Adrenal gland (tissue), 19 donors: ENCODE measurements at places on chromosomes 5 and 9. TPM values are rescaled to one million over a fixed set of nuclear protein-coding genes. Genes with fewer than 3 reads are reported as not detected.

The F2RL2 gene
- total RNA-seq: not detected

The ACTBL2 gene
- not detected for total RNA-seq

The NR4A3 gene
- total RNA-seq: 4.0 TPM

The FREM1 gene
- total RNA-seq: 13.6 TPM

The ORM1 gene
- 2.9 TPM for total RNA-seq

The CTNND2 gene
- 4.2 TPM for total RNA-seq

DNA sequence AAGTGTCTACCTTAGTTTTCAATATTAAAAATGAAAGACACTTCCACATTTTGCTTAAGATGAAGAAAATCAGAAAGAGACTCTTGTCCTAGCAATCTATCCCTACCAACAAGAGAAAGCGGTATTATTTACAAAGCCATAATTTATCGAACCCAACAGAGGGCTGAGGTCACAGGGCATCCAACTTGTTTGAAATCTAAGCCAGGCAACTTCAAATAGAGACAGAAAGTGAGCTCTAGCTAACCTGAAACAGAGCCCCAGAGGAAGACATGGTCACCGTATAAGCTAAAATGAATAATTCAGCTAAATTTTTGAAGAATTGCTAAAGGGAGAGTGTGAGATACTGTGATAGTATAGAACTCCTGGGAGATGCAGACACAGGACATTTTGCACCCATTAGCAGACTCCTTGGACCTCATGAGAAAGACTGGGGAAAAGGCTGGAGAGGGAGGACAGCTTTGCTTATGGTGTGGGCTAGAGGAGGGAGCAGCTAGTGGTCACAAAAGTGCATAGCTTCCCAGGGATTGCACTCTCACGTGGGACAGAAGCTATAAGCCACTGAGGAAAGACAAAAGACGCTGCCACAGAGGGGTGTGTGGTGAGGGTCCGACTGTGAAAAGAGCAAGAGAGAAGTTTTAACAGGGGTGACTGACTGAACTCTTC lies 624.2 kb upstream of the GRIN3A start:
- no peaks in the 10 kb centered on the region for H3K4me1 ChIP-seq
- H3K4me3 ChIP-seq: no peak overlapping the region
- no peak for DNase-seq
- no peaks in the 10 kb centered on the region for H3K27me3 ChIP-seq
- no peak overlapping the region for H3K27ac ChIP-seq

GRCh38 chr5:154646745-154647113 lies 108.4 kb upstream of the LARP1 start:
- peaks cover 4% of the 10 kb centered on the region for H3K4me1 ChIP-seq
- no peak for DNase-seq
- no peak overlapping the region for H3K4me3 ChIP-seq
- H3K27ac ChIP-seq: no peak overlapping the region
- no peaks in the 10 kb centered on the region for H3K27me3 ChIP-seq
- no peaks in the 10 kb centered on the region for H3K36me3 ChIP-seq

DNA sequence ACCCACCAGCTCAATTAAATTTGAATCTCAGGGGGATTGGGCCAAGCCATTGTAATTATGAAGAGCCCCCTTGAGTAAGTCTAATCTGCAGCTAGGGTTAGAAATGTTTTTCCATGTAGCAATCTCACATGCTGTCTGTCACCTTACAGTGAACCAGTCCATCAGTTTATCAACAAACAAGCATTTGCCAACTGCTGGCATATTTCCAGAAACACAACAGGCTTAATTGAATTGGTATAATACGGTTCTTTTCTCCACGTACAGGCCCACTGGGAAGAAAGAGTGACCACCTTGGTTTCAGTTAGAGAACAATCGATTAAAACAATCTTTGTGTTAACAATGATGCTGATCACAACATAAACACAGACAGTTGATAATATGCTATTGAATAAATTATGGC lies 67.4 kb downstream of the NSUN2 start:
- H3K27me3 ChIP-seq: no peaks in the 10 kb centered on the region
- H3K4me1 ChIP-seq: no peaks in the 10 kb centered on the region
- no peaks in the 10 kb centered on the region for H3K36me3 ChIP-seq
- no peak for DNase-seq
- H3K4me3 ChIP-seq: no peak overlapping the region

- no peaks in the 10 kb centered on the region for H3K36me3 ChIP-seq
- no peak overlapping the region for H3K27ac ChIP-seq
- H3K4me1 ChIP-seq: no peaks in the 10 kb centered on the region
- H3K27me3 ChIP-seq: no peaks in the 10 kb centered on the region
These were observed 212.7 kb upstream of the FAM174A start for GRCh38 chr5:100322483-100322882.

- DNase-seq: no peak
- H3K4me3 ChIP-seq: no peak overlapping the region
- H3K36me3 ChIP-seq: no peaks in the 10 kb centered on the region
These were observed 144.3 kb downstream of the MRPS30 start for GRCh38 chr5:44953078-44953477.

GRCh38 chr9:74951725-74952151 lies 974 bp downstream of the C9orf40 start:
- no peaks in the 10 kb centered on the region for H3K4me1 ChIP-seq
- H3K36me3 ChIP-seq: no peaks in the 10 kb centered on the region
- no peak overlapping the region for H3K4me3 ChIP-seq
- H3K27ac ChIP-seq: peak overlapping the region; percentile 97
- DNase-seq: peak; percentile 54

GRCh38 chr5:35316611-35317274 lies 86.5 kb upstream of the PRLR start:
- DNase-seq: no peak
- H3K27ac ChIP-seq: no peak overlapping the region
- H3K36me3 ChIP-seq: no peaks in the 10 kb centered on the region
- H3K4me3 ChIP-seq: no peak overlapping the region
- H3K27me3 ChIP-seq: no peaks in the 10 kb centered on the region

DNA sequence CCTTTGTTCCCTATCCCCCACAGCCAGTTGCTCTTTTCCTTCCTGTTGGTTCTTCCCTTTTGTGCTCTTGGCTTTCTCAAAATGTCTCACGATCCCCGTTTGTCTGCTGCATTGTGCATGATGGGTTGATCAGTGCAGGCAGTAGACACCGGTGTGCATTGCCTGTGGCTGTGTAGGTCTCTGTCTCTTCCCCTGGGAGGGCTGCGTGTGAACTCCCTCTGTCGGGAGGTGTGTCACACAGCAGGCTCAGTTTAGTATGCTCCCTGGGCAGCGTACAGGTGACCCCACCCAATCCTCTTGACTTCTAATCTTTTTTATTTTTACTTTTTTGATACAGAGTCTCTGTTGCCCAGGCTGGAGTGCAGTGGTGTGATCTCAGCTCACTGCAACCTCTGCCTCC lies 265.3 kb downstream of the FSTL4 start:
- no peak overlapping the region for H3K4me3 ChIP-seq
- H3K36me3 ChIP-seq: no peaks in the 10 kb centered on the region
- no peaks in the 10 kb centered on the region for H3K4me1 ChIP-seq
- DNase-seq: no peak
- H3K27me3 ChIP-seq: no peaks in the 10 kb centered on the region

GRCh38 chr9:111728617-111729366 lies 65.9 kb downstream of the SHOC1 start:
- H3K27me3 ChIP-seq: no peaks in the 10 kb centered on the region
- no peak overlapping the region for H3K4me3 ChIP-seq
- DNase-seq: no peak
- no peaks in the 10 kb centered on the region for H3K4me1 ChIP-seq
- H3K36me3 ChIP-seq: no peaks in the 10 kb centered on the region
- H3K27ac ChIP-seq: no peak overlapping the region

- no peak overlapping the region for H3K4me3 ChIP-seq
- no peaks in the 10 kb centered on the region for H3K36me3 ChIP-seq
- no peak overlapping the region for H3K27ac ChIP-seq
These were observed 83.2 kb downstream of the TNC start for GRCh38 chr9:115034801-115035200.

DNA sequence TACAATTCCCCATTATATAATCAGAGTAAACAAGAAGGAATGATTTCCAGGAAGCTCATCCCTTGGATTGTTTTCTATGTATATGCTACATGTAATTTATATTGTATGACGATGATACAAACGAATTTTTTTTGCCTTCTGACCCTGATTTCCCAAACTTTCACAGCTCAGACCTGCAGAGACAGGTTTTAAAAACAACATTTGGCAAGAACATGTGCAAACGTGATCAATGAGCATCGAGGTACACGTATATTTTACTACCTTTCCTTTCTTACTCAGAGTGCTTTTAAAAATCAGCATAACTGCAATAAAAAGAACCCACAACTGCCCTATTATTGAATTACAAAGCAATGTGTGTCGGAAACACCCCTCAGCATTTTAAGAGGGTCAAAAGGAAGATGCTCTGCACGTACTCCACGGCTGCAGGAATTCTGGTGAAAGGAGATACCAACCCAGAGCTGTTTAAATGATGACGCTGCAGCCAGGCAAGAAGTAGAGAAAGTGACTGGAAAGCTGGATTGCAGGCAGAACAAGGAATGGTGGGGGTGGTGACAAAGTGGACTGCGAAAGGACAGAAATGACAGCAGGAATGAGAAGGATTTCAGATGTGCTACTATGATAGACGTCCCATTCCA lies 533.5 kb downstream of the RAB3C start:
- no peaks in the 10 kb centered on the region for H3K4me1 ChIP-seq
- no peaks in the 10 kb centered on the region for H3K36me3 ChIP-seq
- no peak for DNase-seq
- no peak overlapping the region for H3K27ac ChIP-seq

DNA sequence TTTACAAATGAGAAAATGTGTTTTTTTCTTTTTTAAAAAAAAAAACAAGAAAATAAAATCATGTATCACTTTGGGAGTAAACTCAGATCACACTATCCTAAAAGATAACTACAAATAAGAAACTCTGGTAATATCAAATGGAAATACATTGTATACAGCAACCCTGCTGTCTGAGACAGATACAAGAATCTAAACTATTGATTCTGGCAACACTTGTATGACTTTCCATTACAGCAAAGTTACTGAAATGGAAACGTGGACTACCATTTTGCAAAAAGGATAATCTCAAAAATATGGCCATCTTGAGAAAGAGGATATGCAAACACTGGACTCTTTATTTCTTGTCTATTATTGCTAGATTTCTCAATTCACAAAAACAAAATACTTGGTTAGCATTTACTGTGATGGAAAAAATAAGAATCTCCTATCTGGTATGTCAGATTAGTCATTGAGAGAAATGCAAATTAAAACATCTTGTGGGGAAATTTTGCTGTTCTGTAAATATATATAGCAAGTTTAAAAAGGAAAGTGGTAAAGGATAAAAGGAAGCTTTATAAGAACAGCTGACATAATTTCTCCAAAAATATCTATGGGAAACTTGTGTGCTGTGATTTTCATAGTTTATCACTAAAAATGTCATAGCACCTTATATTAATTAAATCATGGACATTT lies 112.9 kb upstream of the FER start:
- no peak overlapping the region for H3K4me3 ChIP-seq
- no peak overlapping the region for H3K27ac ChIP-seq
- no peaks in the 10 kb centered on the region for H3K27me3 ChIP-seq

- no peak overlapping the region for H3K4me3 ChIP-seq
- H3K4me1 ChIP-seq: peaks cover 58% of the 10 kb centered on the region
- H3K27me3 ChIP-seq: no peaks in the 10 kb centered on the region
- H3K27ac ChIP-seq: peak overlapping the region; percentile 49
These were observed 32.5 kb downstream of the SHB start for GRCh38 chr9:38036359-38037084.

DNA sequence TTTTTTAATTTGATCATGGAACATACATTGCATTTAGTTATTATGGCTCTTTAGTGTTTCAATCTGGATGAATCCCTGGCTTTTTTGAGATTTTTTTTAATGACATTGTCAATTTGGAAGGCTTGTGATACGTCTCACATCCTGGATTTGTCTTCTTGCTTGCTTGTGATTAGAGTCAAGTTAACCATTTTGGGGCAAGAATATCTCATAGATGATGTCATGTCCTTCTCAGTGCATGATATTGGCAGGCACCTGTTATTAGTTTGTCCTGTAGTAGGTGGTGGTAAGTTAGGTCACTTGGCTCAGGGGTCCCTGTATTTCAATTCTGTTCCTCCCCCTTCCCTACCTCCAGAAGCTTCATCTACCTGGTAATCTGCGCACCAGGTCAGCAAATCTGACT lies 3.3 kb downstream of the PSD2 start:
- H3K27me3 ChIP-seq: peaks cover 33% of the 10 kb centered on the region
- no peaks in the 10 kb centered on the region for H3K36me3 ChIP-seq
- H3K4me3 ChIP-seq: no peak overlapping the region
- no peak overlapping the region for H3K27ac ChIP-seq
- DNase-seq: no peak

- no peak overlapping the region for H3K27ac ChIP-seq
- H3K4me3 ChIP-seq: no peak overlapping the region
- no peaks in the 10 kb centered on the region for H3K27me3 ChIP-seq
- no peaks in the 10 kb centered on the region for H3K4me1 ChIP-seq
- DNase-seq: no peak
These were observed 29.9 kb downstream of the CETN3 start for GRCh38 chr5:90379652-90380051.

GRCh38 chr5:75948438-75948837 lies 134.7 kb upstream of the SV2C start:
- no peaks in the 10 kb centered on the region for H3K4me1 ChIP-seq
- H3K27me3 ChIP-seq: no peaks in the 10 kb centered on the region
- H3K27ac ChIP-seq: no peak overlapping the region
- H3K4me3 ChIP-seq: no peak overlapping the region
- H3K36me3 ChIP-seq: no peaks in the 10 kb centered on the region

DNA sequence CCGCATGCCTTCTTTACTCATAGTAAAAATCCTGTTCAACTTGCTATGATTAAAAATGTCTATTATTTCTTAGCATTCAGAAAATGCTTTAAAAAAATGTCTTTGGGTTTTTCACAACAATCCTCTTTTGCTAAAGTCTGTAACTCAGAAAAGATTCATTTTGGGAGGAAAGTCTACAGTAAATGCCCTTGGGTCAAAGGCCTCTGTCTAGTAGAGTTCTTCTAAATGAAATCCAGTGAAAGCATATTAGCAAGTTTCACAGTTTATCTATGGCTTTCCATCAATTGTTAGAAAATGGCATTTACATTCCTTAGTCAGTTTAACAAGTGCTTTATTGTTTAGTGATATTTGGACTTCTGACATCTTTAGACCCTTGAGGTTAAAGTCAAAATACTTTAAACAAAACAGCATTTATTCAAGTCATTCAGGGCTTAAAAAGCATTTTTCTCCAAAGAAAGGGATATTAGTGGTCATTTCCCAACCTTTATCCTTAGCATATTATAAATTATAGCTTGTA lies 137.1 kb upstream of the TARS1 start:
- H3K4me3 ChIP-seq: no peak overlapping the region
- DNase-seq: no peak
- H3K36me3 ChIP-seq: no peaks in the 10 kb centered on the region
- H3K27ac ChIP-seq: no peak overlapping the region
- H3K4me1 ChIP-seq: no peaks in the 10 kb centered on the region
- H3K27me3 ChIP-seq: no peaks in the 10 kb centered on the region

GRCh38 chr5:3104429-3105060 lies 353.1 kb upstream of the IRX2 start:
- H3K36me3 ChIP-seq: no peaks in the 10 kb centered on the region
- H3K4me1 ChIP-seq: no peaks in the 10 kb centered on the region
